ENCODE measurements at places on chromosomes 5 and 9.

- DNase-seq: no peak
Measured at GRCh38 chr5:2576823-2577222, 174.7 kb downstream of the IRX2 start.

- no peak for DNase-seq
Measured at GRCh38 chr9:110949081-110949480, 89.2 kb downstream of the LPAR1 start.

- no peak for DNase-seq
Measured at GRCh38 chr5:153983885-153984284, 54.8 kb downstream of the FAM114A2 start.

DNA sequence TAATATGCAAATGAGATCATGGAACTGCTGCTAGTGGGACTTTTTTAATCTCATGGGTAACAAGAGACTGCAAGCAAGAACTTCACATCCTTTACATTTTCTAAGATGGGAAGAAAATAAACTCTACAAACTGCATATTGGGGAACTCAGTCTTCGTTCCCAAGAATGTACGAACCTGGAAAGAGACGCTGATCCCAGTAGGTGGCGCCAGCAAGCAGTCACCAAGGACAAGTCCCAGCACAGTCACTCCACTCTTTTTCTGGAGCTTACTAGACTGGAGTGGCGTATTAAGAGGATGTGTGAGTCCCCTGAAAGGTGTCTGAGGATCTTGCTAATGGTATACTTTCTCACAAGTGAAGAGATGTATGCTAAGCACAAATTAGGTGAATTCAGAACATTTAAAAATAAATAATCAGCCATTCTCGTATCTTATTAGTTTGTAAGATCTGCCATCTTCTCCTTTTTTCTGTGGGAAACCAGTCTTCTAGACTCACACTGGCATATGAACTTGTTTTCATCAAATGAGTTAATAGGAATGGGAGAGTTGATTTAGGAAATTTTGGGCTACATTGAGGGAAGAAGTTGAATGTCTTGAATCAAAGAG, 16.0 kb upstream of the PUM3 start:
- DNase-seq: peak; percentile 65

GRCh38 chr5:7650755-7651154, 200.2 kb downstream of the CFAP90 start:
- no peak for DNase-seq

DNA sequence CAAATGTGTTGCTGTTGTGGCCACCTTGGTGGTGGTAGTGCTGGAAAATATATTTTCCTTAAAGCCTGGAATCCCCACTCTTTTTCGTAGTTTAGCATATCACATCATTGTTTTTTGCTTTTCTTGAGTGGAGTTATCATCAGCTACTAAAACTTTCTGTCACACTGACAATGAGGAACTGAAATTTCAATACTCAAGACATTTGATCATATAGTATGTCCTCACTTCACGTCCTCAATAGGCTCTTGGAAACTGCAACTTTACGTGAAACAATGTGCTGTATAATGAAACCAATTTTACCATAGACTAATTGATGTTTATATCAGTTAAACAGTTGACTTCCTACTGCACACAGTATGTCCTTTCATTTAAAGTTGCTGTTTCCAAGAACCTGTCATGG, 265.8 kb downstream of the ADGRV1 start:
- DNase-seq: no peak

DNA sequence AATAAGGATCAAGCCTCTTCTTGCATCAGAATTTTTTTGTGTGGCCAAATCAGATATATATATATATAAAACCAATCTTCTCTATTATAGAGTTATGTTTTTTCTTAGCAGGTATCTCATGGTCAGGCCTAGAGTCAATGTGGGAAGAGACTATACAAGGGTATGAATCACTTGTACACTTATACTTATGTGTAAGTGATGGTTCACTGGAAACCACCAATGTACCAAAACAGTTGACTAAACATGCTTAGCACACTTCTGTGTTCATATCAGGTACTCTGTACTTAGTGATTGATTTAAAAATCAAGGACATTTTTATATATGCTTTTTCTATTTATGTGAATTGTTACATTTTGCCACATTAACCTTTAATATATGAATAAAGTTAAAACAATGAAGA, 92.6 kb downstream of the CWC27 start:
- DNase-seq: no peak

DNA sequence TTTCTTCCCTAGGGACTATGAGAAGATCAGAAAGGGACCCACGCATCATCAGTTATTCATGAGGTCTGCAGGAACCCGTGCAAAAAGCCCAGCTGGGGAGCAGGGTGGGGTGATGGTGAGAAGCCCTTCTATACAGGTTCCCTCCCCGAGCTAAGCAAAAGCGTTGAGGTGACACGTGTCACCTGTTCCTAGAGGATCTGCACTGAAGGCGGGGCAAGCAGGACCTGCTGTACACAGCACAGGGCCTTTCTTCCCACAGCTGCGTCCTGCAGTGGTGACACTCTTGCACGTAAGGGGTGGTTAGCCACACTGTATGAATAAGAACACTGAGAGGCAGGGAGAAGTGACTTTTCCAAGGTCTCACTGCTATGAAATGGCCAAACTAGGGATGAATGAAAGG, 37.2 kb upstream of the SH3PXD2B start:
- DNase-seq: no peak

GRCh38 chr5:154107756-154108155, 69.0 kb downstream of the MFAP3 start:
- no peak for DNase-seq

DNA sequence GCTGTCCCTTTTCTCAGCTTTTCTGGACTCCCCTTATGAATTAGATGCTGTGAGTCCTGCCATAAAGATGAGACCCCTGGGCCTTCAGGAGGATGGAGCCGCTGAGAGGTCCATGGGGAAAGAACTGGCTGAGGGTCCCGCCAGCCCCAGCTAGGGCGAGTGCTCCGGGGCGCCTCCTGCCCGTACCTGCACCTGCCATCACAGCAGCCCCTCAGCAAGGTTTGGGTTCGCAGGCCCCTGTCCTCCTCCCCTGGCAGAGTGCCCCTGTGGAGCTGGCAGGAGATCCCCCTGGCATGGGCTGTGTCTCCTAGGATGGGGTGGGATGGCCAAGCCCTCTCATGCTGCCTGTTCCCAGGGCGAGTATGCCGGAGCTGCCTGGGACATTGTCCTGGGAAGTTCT, 64.2 kb downstream of the COL5A1 start:
- DNase-seq: no peak

DNA sequence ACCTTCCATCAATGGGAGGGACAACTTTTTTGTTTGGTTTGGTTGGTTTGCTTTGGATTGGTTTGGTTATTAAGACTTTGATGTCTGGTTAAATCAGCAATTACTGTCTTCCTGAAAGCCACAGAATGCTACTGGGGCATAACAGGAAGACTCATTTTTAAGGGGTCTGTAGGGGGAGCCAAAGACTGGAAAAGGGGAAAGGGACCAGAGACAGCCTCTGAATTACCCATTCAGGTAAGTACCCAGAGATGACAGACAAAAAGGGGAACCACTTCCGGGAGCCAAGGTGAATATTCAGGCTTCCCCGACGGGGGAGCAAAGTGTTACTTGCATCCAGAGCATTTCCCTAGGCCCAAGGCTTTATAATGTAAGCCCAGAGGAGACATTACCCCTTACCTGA, 4.6 kb upstream of the FEM1C start:
- no peak for DNase-seq

DNA sequence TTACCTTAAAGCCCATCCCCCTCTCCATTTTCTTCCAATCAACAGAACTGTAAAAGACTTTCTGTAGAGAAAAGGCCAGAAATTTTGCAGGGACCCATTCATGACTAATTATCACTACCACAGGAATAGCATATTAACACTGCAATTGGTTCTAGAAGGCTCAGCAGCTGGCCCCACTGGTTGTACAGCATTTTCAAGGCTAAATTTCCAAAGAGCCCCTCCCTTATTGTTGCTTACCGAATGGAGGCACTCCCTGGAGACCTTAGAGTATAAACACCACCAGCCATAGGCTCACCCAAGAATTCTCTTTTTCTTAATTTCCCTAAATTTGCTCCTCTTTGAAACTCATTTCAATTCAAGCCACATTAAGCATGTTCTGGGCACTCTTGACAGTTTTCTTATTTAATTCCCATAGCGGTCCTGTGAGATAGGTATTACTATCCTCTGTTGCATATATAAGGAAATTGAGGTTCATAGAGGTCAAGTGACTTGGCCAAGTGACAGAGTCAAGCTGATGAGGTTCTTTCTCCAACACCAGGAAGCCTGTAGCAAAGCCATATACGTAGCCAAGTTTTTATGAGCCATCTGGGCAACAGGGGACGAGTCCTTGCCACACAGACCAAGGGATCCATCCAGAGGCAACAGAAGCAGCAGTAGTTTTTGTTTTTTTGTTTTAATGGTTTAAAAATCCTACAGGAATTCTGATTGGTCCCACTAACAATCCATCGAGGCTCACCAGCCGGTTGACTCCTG, 83.9 kb upstream of the NR5A1 start:
- no peak for DNase-seq

- DNase-seq: no peak
Measured at GRCh38 chr9:101229606-101230005, 155.2 kb downstream of the BAAT start.
